Caudate nucleus (tissue), 63 donors: ENCODE measurements at places on chromosomes 1 and 21.

DNA sequence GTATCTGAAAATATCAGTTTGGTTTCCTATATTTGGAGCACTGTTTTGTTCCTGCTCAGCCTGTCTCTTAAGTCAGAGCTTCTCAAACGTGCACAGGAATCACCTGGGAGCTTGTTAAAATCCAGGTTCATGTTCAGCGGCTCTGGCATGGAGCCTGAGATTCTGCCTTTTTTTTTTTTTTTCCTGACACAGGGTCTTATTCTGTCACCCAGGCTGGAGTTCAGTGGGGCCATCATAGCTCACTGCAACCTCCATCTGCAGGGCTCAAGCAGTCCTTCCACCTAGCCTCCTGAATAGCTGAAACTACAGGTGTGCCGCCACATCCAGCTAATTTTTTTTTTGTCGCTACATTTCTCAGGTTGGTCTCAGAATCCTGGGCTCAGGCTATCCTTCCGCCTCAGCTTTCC, 12.2 kb upstream of the SELENON start:
- DNase-seq: no peak

- no peak for DNase-seq
These were observed 118.9 kb downstream of the HHAT start for GRCh38 chr1:210447456-210448057.

DNA sequence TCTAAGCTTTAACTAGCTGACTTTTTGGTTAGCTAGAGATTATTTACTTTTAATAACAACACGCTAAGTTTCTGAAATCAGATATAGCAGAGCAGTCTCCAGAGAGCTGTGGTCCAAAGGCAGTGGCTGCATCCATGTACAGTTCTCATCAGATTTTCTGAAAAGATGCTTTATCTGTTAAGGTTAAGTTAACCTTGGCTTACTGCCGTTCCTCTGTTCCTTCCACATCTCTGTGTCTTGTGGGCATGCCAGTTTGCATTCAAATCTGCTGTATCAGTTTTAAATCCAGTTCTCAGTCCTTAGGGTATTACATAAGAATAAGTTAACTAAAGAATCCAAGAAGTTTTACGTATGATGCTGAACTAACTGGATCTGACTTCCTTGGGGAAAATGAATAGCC, 46.8 kb downstream of the SPATA46 start:
- DNase-seq: no peak

- no peak for DNase-seq
These were observed at the start of gene THEM5 for GRCh38 chr1:151853411-151853943. Gene THEM5 (minus strand): TSS chr1:151853712. CDS start chr1:151853565, 147 bp downstream.

- no peak for DNase-seq
These were observed 738 bp downstream of the CAMK1G start for GRCh38 chr1:209584231-209584672.

DNA sequence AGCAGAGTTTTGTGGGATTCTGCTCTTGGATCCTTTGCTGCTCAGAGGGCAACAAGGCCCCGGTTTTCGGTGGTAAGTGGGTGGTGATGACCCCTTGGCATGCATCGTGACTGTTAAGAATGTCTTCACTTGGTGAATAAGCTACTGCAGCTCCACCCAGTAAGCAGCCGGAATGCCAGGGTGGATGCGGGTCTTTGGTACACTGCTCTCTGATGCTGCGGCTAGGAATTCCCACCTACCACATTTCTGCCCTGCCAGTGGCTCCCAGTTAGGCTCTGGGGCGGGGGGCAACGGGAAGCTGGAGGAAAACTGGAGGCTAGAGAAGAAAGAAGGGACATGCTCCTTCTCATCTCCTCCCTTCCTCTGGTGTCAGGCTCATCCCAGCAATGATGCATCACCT, 180.4 kb upstream of the GALNT2 start:
- no peak for DNase-seq

DNA sequence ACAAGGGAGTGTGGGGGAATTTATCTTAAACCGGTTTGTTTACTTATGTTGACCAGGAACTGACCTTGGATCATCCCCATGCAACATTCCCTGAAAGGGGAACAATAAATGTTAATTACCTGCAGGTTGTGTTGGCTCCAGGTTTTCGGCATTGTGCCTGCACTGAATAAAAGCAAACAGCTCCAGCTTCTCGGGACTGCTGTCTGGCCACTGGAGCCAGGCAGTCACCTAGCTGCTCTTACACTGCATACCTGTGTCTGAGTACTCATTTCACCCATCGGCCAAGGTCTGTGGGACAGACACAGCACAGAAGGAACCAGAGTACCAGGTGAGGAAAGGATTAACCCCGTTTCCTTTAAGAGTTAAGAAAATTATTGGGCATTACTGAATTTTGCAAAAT, 32.7 kb upstream of the CTBS start:
- DNase-seq: no peak

DNA sequence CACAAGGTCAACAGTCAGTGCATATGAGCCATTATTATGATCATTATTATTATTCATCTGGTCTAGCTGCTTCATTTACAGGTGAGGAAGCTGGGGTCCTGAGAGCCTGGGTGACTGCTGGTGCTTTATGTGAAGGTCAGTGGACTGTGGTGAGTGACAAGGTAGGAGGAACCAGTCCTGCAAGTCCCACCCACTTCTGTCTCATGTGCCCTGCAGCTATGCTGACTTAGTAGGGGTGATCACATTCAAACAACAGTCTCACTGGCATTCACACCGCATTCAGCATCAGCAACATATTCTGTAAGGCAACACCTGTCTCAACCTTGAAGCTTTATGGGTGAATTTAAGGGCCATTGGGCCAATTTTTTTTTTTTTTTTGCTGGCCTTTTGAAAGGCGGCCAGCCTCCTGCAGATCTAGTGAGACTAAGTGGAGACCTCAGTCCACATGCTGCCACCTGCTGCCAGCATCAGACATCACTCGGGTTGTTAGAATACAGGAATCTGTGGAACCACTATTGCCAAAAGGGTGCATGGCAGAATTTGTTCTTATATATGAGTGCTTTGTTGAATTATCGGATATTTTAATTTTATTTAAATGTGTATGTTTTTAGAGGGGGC, 59.9 kb upstream of the CACNA1E start:
- DNase-seq: peak; percentile 85

GRCh38 chr1:87926131-87926830, 597.6 kb downstream of the LMO4 start:
- no peak for DNase-seq

- no peak for DNase-seq
These were observed 165.5 kb downstream of the CLIC6 start for GRCh38 chr21:34834290-34834689.

DNA sequence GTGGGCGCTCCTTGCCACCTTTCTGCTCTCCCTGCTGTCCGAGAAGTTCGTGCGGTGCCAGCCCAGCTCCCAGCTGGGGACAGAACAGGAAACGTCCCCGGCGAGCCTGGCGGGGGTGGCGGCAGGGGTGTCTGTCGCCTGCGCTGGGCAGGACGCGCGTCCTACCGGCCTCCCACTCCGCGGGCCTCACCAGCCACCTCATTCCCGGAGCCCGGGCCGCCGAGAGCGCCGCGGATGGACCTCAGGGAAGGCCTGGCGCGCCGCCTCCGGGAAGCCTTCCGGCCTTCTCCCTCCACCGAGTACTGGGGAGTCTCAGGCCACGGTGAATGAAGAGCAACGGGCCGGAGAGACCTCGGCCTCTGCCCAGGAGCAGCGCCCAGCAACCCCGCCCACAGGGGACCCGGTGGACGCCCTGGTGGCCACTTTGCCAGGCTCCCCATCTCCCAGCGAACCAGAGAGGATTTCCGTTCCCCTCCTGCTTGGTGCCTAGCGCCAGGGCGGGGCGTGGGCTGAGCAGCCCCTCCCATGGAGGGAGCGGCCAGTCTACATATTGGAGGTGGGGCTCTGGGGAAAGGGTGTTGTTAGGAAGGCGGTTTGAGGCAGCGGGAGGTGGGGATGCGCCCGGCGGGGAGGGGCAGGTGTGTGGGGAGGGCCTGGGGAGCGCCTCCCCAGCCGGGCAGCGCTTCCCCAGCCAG, 9.5 kb upstream of the TNFRSF14 start:
- DNase-seq: no peak

DNA sequence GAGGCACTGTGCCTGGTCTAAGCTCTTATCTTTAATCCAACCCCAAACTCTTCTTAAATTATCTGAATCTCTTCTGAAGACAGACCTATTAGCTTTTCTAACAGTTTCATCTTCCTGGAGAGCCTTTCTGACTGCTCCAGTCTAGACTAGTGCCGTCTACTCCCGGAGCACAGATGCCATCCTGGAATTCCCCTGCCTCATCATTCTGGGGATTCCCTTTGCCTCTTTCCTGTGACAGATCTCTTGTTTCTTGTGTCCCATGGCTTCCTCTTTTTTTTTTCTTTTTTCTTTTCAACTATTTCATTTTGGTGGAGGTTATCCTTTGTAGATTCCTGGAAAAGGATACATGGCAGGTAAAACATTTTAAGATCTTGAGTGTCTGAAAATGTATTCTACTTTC, 11.7 kb downstream of the SEMA4A start:
- DNase-seq: no peak

DNA sequence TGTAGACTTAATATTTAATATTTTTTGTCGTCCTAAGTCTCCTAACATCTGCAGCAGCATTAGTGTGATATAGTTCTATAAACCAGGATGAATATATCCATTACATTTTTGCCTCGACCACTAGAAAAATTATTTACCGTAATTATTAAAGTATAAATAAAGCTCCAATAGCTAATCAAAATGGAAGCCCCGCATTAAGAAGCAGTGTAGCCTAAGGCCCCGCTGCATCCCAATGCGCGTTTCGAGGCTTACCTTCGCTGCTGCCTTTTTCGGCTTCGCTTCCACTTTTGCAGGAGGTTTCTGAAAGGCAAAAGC, 891 bp downstream of the HMGN1 start:
- DNase-seq: no peak

- no peak for DNase-seq
These were observed 66.8 kb downstream of the CAPZB start for GRCh38 chr1:19418503-19418971.

DNA sequence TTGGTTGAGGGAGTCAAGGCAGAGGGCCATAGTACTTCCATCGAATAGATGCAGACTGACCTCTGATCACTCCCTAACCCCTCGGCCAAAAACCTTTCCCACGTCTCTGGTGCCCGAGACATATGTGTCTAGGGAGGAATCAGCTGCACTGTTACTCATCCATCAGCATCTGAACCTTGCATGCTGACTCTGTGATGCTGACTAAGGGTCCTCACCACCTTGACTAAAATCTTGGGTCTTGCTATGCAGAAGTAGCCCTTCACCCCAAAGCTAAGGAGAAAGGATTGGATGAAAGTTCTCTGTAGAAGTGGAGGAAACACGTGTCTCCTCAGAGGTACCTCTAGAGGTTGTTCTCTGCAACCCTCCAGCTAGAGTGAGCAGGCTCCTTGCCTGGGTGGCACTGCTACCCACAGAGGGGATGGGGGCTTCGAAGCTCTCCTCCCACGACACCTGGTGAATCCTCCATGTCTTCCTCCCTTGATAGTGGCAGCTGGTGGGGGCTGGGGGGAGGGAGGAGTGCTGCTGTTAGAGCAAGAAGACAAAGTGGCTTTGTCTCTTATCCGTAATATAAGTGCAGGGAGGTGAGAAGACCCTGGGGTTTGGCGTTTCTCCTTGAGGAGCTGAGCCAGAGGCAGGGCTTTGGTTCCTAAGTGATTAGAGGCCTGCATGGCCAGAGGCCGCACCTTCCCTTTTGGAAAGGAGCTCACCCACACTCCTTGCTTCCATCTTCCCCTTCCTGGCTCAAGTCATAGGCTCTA, 45.1 kb downstream of the ATP2B4 start:
- no peak for DNase-seq

- DNase-seq: no peak
These were observed 18.8 kb upstream of the LRRC8D start for GRCh38 chr1:89802051-89802450.

- DNase-seq: no peak
These were observed 146.1 kb upstream of the RUNX1 start for GRCh38 chr21:35195232-35195631.

DNA sequence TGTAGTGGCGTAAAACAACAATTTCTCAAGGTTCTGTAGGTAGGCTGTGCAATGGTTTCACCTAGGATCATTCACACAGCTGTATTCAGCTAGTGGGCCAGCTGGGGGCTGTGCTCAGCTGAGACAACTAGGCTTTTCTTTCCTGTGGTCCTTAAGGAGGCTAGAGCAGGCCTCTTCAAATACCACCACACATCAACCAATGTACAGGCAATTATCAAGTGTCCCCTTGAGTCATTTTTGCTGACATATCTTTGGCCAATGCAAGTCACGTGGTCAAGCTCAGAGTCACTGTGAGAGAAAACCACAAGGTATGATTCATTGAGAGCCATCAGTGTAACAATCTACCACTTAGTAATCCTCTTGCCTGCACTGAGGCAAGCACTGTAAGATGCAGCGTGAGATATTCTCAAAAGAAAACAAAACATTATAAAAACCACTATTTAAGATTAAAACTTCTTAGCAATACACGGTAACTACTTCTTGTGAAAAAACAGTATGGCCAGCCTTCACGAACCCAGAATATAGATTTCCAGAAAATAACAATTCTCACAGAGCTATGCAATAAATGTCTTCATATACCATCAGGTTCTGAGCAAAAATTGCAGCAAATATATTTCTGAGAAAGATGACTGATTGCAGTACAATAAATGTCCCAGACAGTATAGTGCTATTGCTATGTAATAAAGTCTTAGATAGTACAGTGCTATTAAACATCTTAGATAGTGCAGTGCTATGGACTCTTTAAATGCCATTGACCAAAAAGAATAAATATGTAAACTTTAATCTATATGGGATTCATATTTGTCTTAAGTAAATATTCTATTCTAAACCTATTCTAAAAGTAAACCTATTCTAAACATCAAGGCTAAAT, 55.3 kb downstream of the NME7 start:
- no peak for DNase-seq

GRCh38 chr1:192601143-192601542, 25.6 kb downstream of the RGS1 start:
- DNase-seq: no peak

- no peak for DNase-seq
These were observed 79.6 kb downstream of the DOP1B start for GRCh38 chr21:36236052-36236730.

GRCh38 chr21:15192243-15192642, 127.4 kb upstream of the NRIP1 start:
- no peak for DNase-seq

DNA sequence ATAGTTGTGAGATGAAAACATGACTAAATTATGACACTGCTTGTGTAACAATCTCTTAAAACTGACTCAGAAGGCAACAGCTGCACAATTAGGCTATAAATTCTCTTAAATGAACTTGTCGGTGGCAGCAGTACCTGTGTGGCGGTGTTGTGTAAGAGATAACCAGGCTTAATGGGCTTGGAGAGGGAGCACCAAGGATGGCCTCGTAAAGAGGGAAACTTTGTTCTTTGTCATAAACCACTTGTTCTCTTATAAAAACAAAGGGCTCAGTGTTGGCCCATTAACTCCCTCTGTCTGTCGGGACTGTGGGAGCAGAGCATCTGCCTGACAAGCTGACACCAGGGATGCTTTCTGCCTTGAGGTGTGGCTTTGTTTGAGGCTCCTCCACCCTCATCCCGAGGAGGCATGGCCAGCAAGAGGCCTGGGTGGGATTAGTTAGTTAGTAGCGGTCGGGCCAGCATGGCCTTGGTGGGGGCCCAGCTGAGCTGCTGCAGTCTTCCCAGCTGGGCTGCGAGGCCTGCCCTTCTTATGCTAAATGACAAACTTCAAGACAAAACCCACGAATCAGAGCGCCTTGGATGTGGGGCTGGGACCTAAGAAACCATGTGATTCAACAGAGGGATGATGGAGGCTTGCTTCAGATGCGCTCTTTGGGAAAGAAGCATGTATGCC, 171.4 kb downstream of the CAMTA1 start:
- no peak for DNase-seq
